Thoracic aorta (tissue), 2 donors: ENCODE measurements at places on chromosomes 16 and 17.

DNA sequence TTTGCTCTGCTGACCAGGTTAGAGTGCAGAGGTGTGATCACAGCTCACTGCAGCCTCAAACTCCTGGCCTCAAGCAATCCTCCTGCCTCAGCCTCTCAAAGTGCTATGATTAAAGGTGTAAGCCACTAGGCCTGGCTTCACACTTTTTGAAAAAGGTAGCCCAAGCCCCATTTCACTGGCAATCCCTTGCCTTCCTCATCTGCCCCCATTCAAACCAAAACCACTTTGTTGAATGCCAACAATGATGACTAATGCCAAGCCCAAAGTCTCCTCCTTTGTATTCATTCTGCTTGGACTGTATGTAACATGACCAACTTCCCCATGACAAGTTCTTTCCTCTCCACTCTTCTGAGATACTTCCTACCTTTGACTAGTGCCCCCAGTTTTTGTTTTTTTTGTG, 33.1 kb downstream of the N4BP1 start:
- no peak for DNase-seq

- DNase-seq = no peak
Measured at GRCh38 chr16:89295915-89296314, 78.4 kb downstream of the ZNF778 start.

GRCh38 chr16:15961060-15961511, 11.7 kb downstream of the ABCC1 start:
- DNase-seq = no peak

- DNase-seq = no peak
Measured at GRCh38 chr16:1708083-1708767, 2.2 kb downstream of the MAPK8IP3 start.

DNA sequence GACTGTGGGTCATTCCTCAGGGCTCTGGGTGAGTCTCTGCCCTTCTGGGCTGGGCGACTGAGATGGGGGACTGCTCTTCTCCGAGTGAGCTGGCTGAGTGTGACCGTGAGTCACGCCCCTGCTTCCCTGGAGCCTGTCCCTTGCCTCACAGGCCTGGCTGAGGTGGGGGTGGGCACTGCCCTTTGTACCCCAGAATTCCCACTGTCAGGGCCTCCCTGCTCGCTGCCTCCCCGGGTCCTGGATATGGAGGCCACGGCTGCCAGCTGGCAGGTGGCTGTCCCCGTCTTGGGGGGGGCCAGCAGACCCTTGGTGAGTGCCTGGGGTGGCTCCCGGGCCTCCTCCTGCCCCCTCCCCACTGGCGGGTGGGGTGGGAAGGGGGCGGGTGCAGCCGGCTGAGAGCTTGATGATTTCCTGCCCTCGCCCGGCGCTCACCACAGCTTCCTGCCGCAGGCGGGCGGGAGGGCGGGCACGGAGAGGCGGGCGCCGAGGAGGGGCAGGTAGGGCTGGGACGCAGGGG, at the start of gene LAT:
Gene LAT (plus strand): TSS at position 434 of the 517 bp plus-strand sequence. CDS start 366 bp downstream, outside the sequence.
- DNase-seq = no peak

GRCh38 chr17:13350466-13350865, 251.3 kb downstream of the HS3ST3A1 start:
- no peak for DNase-seq

DNA sequence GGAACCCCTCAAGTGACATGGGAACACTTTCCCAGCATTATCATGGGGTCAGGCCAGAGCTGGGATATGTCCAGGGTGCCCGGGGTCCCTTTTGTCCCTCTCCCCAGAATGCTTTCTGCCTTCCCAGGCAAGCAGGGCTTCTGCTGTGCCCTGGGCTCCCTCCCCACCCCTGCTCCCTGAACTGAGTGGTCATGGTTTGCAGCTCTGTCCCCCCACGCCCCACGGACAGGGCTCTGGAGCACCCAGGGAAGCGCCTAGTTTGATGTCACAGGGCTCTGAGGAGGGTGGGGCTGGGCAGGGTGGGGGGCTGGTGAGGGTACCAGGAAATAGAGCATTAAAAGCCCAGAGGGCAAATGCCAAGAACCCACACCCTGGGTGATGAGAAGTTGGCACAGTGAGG, 92.3 kb downstream of the CCDC182 start:
- DNase-seq = no peak

GRCh38 chr16:87369117-87369765, 14.3 kb downstream of the FBXO31 start:
- DNase-seq = no peak

GRCh38 chr17:78952706-78953105, 27.0 kb downstream of the LGALS3BP start:
- no peak for DNase-seq

DNA sequence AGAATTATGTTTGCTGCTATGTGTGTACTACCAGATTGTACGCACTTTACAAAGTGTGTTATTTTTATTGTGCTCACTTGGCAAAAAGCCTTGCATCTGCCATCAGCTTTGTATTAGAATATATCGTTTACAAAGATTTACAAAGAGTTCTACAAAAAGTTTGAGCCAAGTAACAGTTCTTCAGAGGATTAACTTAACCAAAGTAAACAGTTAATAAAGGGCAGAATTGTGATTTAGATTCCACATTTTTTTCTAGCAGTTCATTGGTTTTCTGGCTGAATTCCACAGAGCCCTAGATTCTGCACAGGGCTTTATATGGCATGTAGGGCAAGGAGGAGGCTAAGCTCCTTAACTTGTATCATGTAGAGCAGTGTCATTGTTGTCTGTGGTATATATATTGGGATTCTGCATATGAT, 29.4 kb downstream of the UTP18 start:
- DNase-seq = no peak
